ENCODE measurements at places on chromosomes 16 and 17. TPM values are rescaled to one million over a fixed set of nuclear protein-coding genes. Genes with fewer than 3 reads are reported as not detected.
A peak's percentile ranks its signal among the peaks of the same experiment; 100 is the strongest.

Gene TEDC2
- 0.73 TPM for total RNA-seq

GRCh38 chr16:84709609-84710008 is 9.8 kb downstream of the USP10 start:
- DNase-seq: no peak
- peaks cover 94% of the 10 kb centered on the region for H3K4me1 ChIP-seq
- no peaks in the 10 kb centered on the region for H3K36me3 ChIP-seq

DNA sequence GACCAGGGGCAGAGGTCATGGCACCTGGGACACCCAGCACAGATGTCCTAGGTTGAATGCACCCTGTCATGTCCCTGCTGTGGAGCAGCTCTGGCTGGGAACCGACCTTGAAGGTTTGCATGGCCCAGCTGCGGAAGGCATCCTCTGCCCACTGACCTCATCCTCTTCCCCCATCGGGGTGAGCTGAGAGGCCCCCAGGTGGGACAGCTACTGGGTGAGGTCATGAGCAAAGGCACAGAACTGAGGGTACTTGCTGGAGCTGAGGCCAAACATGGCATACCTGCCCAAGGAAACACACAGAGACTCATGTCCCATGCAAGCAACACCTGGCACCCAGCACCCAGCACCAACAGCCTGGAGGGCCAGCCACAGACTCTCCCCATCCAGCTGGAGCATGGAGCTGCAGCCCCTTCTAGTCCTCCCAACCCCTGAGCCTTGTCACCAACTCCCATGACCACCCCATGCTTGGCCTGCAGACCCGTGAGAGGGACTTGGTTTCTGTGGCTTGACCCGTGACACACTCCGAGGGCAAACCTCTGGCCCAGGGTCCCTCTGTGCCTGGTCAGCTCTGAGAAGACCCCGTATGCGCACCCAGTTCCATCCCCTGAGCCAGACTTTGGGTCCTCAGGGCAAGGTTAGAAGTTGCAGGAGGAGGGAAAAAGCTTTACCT is 33.1 kb downstream of the LGALS9 start:
- H3K27ac ChIP-seq: no peak overlapping the region
- no peaks in the 10 kb centered on the region for H3K36me3 ChIP-seq
- peak; percentile 67 for DNase-seq
- H3K4me3 ChIP-seq: no peak overlapping the region

GRCh38 chr17:13869331-13869940 is 199.9 kb upstream of the COX10 start:
- no peaks in the 10 kb centered on the region for H3K4me1 ChIP-seq
- H3K27me3 ChIP-seq: no peaks in the 10 kb centered on the region
- H3K4me3 ChIP-seq: no peak overlapping the region
- DNase-seq: no peak
